Natural killer cell (primary cell): ENCODE measurements at places on chromosomes 11 and 22.

DNA sequence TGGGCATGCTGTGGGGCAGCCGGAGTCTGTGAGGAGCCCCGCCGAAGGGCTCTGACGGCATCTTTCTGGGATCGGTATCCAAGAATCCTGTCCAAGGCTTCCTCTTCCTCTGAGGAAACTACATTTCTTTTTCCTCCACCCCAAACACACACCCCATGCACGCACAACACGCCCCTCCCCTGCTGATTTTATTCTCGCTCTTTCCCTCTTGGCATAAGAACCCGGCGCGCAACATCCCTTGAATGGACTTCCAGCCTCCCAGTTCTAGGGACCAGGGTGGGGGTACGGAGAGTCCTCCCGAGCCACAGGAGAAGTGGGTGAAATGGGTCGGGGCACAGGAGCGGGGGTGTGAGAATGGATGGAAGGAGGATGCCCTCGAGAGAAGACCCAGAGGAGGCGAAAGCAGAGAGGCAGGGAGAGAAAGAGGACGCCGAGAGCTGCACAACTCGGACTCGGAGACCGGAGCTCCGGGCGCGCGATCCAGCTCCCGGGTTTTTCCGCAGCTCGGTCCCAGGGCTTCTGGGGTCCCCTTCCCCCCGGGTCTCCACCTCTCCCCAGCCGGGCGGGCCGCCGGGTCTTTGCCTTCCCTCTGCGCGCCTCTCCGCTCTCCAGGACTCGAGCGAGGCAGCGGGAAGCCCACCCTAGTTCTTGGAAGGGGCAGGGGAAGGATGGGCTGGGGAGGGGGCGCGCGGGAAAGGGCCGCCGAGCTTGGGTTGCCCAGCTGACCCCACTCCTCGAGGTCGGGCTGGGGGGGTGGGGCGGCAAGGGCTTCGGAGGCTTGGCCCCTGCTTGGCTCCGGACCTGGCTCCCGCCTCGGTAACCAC, 1.5 kb upstream of the LARGE1 start:
- DNase-seq, result no peak

- DNase-seq, result no peak
Observed at GRCh38 chr11:66056501-66056900, 4.3 kb downstream of the SF3B2 start.

DNA sequence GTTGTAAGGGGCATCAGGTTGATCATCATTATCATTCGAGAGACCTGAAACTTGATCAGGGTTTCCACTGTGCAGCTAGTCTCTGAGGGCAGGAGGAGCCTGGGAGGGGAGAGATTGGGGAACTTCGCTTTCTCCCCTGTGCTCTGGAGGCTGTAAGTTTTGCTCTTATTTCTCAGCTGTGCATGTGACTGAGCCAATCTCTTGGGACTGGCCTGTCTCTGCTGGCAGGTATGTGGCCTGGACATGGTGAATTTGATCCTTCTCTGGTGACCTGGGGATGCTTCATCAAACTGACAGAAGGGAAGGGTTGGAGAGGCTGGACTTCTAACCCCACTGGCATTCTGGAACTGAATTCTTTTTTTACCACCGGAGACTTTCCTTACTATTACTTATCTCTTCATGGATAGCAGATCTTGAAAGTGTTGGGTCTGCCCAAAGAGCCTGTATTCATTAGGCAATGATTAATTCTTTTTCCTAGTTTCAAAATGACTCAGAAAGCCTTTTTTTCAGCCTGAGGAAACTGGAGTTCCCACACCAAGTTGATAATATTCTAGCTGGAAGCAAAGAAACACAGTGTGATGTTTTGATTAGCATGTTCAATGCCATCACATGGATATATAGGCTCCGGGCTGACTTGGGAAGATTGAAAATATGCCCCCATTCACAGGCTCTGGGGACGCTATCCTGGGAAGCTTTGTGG, 36.5 kb downstream of the TSPAN18 start:
- no peak for DNase-seq

DNA sequence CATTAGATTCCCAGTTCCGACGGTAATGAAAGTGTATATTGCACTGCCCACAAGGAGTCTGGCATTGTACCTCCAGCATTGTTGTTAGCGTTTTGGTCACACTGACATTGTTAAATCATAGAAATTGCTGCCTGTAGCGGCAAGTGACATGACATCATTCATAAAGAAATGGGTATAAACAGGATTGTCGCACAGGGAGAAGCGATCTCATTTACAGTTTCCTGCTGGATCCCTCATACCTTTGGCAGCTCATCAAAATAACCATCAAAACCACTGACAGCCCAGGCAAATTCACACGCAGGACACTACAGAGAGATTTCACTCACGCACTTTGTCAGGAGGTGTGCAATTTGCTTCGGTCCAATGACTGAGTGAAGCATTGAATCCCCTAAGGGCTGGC, 3.5 kb downstream of the HTR3B start:
- DNase-seq, result no peak

- DNase-seq, result no peak
Observed at GRCh38 chr11:132943357-132943705, 589.0 kb downstream of the OPCML start.

DNA sequence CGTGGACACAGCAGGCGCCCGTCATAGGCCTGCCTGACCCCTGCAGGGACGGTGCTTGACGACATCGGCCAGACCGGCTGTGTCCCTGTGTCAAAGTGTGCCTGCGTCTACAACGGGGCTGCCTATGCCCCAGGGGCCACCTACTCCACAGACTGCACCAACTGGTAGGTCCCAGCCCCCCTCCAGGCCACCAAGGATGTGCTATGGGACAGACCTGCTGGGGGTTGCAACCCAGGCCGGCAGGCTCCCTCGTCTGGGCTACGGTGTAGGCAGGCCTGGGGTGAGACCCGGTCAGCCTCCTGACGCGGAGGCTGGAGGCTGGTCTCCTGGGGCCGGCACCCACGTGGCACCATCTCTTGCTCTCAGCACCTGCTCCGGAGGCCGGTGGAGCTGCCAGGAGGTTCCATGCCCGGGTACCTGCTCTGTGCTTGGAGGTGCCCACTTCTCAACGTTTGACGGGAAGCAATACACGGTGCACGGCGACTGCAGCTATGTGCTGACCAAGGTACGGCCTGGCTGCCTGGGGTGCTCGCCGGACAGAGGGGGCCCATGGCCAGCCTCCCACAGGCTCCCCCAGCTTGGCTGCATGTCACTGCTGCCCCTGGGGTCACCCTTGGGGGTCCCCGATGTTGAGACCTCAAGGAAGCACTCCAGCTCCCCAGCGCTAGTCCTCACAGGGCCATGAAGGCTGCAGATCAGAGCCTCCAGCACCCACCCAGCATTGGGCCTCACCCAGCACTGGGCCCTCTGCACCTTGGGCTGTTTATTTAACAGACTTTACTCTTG, 7.7 kb downstream of the MUC5AC start:
- no peak for DNase-seq

DNA sequence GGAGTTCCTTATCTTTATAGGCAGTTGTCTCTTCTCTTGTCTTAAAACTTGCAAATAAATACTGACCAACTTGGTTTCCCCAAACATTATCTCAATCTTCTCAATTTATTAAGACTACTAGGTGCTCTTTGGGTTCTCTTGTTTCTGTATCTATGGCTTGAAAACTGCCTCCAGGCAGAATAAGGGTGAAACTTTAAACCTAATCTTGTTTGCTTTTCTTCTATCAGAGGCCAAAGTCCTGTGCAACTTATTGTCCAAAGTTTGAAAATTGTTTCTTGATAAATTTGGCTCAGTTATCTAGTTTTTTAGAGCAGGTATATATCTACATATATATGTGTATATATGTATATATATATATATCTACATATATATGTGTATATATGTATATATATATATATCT, 110.1 kb upstream of the ANO5 start:
- no peak for DNase-seq

DNA sequence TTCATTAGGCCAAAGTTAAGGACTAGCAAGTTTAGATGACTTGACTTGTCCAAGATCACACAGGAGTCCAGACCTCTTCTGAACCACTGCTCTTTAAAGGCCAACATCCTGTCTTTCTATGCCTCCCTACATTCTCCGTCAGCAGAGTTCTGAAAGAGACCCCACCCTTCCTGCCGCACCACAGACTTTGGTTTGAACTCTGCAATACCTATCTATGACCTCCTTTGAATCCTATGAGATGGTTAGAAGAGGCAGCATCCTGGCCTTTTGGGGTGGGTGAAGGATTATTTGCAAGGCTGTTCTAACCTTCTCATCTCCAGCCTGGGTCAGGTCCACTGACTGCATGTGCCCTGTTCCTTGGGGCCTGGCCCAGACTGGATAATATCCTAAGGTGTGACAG, 4.3 kb upstream of the RRM1 start:
- peak; percentile 80 for DNase-seq

DNA sequence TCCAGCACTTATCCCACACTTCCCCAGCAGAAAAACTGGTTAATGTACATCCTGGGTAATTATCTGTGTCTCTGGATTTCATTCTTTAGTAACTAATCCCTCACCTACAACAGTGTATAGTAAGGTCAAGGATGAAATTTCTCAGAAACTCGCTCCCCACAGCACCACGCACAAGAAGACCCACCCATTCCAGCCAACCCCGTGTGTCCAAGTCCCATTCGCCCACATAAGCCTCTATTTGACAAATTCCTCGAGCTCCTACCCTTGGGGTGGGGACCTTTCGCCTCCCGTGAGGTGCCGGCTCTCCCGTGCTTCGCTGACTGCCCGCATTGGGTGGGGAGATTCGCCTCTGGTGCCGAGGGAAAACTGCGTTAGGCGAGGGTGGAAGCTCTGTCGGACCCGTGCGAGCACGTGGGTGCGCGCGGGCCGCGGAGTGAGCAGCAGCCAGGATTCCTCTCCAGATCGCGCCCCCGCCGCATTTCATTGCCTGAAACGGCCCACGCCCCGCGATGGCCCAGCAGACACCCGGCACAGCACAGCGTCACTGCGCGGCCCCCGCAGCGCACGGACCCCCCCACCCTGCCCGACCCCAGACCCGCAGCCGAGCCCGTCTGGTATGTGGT, 866 bp downstream of the EXPH5 start:
- peak; percentile 28 for DNase-seq

GRCh38 chr22:19201130-19201868, 22.8 kb upstream of the SLC25A1 start:
- DNase-seq, result no peak

DNA sequence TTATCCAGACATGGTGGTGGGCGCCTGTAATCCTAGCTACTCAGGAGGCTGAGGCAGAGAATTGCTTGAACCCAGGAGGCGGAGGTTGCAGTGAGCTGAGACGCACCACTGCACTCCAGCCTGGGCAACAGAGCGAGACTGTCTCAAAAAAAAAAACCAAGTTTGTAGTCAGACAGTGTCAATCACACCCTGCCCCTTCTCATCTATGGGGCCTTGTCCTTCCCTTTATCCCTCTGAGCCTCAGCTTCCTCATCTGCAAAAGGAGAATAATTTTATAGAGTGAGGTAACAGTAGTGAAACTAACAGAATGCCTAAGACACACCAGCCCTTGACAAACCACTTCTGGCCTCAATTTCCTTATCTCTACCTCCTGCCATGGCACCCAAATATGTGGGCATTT, 10.7 kb downstream of the BCL9L start:
- no peak for DNase-seq

DNA sequence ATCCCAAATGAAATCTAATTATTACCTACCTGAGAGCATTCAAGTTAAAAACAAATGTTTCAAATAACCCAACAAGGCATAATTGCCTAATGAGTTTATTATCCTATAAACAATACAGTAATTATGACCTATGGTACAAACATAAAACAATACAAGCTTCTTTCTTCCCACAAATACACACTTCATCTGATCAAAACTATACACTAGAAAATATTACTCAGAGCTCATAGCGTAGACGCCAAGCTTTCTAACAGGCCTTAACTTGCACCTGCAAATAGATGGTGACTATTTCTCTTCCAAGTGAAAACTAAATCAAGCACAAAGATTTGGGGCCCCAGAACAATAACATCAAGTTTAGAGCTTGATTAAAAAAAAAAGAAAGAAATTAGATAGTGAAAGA, 78.1 kb downstream of the SOX6 start:
- no peak for DNase-seq

DNA sequence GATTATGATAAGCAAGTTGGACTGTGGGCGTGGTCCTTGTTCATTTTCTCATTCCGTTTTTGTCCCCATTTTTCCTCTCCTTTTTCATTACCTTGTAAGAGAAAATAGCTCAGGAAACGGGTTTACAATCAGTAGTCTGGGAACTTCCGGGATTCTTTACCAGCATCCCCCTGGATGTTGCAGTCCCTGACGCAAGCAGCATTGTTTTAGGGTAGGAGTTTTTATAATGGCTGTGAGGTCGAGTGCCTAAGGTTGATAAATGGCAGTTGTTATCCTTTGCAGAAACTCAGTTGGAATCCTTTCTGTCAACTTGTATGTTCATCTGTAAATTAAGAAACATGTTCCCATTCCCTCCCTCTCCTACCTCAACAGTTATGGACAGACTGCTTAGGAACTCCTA, 68.3 kb downstream of the ARHGEF12 start:
- no peak for DNase-seq

DNA sequence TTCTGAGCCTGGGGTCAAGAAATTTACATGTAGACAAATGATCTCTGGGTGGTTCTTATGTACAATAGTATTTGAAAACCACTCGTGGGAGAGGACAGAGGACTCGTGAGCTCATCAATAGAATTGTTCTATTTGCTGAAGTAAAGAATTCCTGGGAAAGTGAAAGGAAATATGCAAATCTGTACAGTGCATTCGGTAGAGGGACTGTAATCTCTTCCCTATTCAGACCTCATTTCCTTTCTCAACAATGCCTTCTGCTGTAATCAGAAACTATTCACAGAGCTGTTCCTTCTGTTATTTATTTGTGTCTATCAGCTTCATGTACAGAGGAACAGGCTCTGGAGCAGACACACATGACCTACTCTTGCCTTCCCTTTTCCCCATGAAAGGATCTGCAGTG, 709.4 kb upstream of the KIRREL3 start:
- no peak for DNase-seq

- DNase-seq, result no peak
Observed at GRCh38 chr22:34017205-34017604, 96.9 kb upstream of the LARGE1 start.

DNA sequence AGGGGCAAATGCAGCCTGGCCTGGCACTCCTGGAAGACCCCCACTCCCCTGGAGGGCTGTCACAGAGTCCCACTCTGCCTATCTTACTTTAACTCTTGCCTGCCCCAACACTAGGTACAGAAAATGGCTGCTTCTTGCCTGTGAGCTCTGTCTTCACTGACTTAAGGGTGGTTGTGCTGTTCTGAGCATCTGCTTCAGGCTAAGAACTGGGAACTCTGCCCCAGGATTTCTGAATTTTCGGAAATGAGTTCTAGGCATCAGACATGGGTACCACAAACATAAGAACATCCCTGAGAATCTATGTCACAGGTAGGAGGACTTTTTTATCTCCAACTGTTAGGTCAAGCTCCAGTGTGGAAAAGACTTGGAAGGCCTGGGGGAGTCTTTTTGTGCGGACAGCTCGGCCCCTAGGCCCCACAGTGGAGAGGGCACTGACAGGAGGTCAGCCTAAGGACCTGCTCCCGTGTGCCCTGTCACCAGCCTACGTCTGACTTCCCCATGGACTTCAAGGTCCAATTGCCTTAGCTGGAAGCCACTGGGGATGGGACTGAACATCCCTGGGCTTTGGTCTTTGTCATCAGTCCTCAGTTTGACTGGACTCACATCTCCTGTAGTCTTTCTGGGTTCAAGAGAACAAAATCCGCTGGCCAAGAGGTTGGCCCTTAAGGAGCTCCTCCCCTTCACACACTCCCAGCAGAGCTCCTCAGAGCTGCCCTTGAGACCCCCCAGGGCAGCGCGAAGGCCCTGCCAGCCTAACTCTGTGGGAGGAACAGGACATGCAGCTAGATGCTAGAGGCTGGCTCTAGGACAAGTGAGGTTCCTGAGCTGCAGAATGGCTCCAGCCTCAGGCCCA, 31.9 kb downstream of the PPP2R1B start:
- no peak for DNase-seq

- DNase-seq, result no peak
Observed at GRCh38 chr22:42560781-42561180, 7.0 kb downstream of the SERHL2 start.
